Lower lobe of right lung (tissue), 2 donors: ENCODE measurements at places on chromosomes 11 and 22. TPM values are rescaled to one million over a fixed set of nuclear protein-coding genes. Genes with fewer than 3 reads are reported as not detected.

The KCNJ5 gene
- total RNA-seq = 12.9 TPM

The HBD gene
- not detected for total RNA-seq

The SLC22A12 gene
- not detected for total RNA-seq

The ZPR1 gene
- total RNA-seq = 35.4 TPM

The ANAPC15 gene
- 22.7 TPM for total RNA-seq

The MUC2 gene
- not detected for total RNA-seq

The SOX6 gene
- 4.8 TPM for total RNA-seq

The C11orf91 gene
- not detected for total RNA-seq
